ENCODE measurements at places on chromosomes 2 and 18.

- no peak for DNase-seq
Observed at GRCh38 chr2:112433932-112434730, 686 bp upstream of the RGPD8 start.

DNA sequence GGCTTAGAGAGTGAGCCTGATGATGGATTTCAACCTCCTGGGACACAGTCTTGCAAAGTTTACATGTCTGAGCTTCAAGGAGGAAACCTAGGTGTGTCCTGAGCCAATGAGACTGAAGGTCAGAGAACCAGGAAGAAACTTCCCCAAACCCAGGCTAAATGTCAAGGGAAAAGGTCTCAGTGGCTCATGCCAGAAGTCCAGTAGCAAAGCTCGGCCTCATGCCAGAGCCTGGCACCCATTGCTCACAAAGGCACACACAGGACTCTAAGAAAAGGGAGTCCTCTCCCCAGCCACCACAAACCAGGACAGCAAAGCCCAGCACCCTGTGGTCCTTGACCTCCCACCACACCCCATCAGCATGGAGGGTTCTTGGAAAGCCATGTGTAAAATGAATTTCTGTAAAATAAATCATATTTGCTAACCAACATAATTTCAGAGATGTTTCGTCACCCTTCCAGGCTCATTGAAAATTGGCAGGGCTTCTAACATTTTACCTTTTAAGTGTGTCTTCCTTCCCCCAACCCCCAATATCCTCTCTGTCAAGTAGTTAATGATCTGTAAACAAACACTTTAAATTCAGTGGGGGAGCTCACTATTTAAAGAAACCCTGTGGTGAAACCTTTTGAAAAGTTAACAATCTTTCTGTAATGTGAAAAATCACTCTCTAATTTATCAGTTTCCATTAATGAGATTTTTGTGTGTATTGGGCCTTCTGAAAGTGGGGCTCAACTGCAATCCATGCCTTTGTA lies 77.1 kb downstream of the BCL11A start:
- no peak for DNase-seq

GRCh38 chr18:10559553-10560451 lies 34.0 kb downstream of the NAPG start:
- peak; percentile 20 for DNase-seq

DNA sequence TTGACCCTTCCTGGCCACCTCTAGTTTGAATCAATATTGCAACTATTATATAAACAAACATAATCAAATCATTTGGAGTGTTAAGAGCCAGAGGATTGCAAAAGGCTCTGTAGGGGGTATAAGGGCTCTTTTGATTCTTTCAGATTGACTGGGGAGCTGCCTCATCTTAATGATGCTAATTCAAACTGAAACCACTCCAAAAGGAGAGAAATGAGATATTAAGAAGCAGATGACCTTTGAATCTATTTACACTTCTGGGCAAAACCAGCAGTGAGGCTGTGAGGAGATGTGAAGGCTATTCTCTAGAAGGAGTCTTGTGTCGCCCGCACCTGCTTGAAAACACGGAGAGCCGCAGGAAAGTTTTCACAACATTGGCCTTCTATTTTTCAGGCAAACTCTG lies 311.2 kb upstream of the CRIM1 start:
- DNase-seq: no peak

DNA sequence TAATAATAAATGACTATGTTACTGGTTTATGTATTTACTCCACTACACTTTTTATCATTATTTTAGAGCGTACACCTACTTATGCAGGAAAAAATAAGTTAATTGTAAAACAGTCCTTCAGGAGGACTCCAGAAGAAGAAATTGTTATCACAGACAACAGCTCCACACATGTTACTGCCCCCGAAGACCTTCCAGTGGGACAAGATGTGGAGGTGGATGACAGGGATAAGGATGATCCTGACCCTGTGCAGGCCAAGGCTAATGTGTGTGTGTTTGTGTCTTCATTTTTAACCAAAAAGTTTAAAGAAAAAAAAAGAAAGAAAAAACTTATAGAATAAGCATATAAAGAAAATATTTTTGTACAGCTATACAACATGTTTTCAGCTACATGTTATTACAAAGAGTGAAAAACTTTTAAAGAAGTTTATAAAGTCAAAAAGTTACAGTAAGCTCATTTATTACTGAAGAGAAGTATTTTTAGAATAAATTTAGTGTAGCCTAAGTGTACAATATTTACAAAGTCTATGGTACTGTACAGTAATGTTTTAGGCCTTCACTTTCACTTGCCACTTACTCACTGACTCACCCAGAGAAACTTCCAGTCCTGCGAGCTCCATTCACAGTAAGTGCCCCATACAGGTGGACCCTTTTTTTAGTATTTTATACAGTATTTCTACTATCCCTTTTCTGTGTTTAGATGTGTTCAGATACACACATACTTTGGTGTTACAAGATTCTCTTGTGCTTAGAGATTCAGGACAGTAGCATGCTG lies 7.5 kb downstream of the TGFBRAP1 start:
- peak; percentile 45 for DNase-seq

DNA sequence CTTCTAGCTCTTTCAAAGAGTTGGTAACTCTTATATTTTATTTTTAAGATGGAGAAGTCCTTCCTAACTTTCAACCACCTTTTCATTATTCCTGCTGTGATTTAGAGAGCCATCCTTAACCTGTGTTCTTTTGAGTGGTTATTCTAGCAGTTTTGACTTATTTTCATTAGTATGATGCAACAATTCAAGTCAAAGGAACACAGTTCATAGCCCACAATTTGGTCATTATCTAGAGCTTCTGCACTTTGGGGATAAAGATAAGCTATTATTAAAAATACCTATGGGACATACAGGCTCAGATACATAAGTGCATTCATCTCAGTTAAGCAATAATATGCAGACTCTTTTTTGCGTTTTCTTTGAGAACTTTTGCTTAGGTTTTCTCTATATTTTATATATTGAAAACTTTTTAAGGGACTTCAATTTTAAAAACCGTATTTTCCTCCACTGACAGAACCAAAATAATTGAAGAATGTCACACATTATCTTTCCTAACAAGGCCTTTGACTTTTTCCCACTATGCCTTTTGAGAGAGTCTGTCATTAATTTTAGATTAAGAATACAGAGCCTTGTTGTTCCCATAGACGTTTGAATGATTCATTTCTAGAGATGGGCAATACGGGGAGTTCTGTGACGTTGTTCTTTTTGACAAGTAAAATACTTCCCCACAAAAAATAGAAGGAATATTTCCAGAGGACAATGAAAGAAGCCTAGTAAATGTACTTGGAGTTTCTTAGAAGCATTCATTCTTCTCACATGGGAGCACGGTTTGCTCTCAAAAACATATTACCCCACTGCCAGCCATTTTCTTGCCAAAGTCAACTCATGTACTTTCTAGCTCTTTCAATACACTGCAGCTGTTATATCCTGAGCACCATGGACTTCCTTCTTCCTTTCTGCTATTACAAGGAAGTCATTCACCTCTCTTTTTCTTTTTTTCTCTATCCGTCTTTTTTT lies 42.9 kb upstream of the RASGRP3 start:
- no peak for DNase-seq

DNA sequence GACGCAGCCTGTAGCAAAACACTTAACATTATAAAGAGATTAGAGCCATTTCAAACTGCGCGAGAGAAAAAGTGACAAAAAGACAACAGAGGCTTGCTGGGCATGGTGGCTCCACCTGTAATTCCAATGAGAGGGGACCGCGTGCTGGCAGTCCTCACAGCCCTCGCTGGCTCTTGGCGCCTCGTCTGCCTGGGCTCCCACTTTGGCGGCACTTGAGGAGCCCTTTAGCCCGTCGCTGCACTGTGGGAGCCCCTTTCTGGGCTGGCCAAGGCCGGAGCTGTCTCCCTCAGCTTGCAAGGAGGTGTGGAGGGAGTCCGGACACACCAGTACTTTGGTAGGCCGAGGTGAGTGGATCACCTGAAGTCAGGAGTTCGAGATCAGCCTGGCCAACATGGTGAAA lies 9.3 kb upstream of the IFIH1 start:
- no peak for DNase-seq

DNA sequence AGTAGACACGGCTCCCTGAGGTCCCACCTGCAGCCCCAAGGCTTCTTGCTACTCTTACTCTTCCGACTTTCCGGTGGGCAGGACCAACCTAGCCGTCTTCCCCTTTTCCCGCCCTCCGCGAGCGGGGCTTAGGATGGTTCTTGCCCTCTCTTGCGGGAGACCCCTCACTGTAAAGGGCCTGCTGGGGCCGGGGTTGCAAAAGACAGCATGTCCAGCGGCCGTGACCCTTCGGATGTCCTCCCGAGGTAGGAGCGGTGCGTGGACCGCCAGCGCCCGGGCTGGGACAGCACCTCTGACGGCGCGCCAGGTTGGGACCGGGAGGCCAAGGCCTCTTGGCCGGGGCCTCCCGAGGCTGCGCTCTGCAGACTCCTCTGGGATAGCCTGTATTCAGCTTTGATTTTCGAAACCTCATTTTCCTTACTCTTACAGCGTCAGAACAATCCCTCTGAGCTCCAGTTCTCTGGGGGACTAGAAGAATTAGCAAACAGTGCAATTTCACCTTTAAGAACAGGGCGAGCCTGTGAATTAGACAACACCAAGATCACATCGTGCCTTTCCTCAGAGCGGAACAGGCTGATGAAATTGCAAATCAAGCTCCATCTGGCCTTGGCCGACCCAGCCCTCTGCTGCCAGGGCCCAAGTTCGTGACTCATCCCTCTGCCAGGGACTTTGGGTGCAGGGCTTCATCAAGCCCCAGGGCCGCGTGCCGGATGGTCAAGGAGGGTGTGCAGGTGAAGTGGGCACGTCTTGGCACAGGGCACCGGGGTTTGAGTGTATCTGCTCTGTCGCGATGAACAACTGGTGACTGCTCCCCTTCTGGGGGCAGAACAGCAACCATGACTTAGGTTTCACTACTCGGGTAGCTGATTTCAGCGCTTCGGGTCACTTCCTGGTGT lies 777 bp downstream of the MOCOS start:
- DNase-seq: no peak

DNA sequence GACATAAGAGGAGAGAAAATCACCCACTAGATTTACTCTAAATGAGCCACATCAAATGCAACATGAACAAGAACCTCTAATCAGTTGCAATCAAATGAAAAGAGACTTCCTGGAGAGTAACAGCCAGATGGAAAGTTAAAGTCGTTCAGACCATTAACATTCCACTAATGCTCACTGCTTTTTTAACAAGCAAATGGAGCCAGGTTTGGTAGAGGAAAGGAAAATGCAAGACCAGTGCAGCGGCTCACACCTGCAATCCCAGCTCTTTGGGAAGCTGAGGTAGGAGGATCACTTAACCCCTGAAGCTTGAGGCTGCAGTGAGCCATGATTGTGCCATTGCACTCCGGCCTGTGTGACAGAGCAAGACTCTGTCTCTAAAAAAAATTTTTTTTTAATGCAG lies 48.5 kb downstream of the CACNB4 start:
- DNase-seq: no peak

- no peak for DNase-seq
Observed at GRCh38 chr2:239585422-239585821, 184.6 kb upstream of the HDAC4 start.

- no peak for DNase-seq
Observed at GRCh38 chr2:240581811-240582210, 4.7 kb upstream of the CAPN10 start.

DNA sequence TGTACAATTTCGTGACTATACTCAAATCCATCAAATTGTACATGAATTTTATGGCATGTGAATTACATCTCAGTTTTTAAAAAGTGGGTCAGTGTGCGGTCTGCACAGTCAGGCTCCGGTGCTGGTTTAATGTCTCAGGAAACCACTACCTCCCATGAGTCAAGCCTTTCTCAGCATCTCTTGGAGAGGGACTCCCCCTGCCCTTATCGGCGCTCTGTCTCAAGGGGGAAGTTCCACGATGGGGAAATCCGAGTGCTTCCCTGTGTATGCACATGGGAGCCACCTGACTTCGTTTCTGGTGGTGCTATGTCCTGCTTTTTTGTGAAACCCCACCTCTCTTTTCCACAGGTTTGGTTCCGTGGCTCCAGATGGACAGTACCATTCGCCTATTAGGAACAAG lies 72.5 kb downstream of the ACOXL start:
- no peak for DNase-seq

DNA sequence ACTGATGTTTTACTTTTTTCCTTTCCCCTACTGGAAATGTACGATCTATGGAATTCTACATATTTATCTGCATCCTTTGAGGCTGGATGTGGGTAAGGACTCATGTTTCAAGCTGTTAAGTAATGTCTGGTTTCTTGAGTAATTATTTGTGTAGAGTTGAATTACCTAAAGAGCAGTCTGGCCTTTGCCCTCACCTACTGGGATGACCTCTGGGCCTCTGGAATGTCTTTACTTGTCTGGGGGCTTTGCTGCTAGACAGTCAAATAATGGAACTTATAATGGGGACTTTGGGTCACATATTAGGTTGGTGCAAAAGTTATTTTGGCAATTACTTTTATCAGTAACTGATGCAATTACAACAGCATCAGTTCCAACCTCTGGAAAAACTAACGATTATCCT lies 244.7 kb downstream of the CCDC178 start:
- DNase-seq: peak; percentile 10

DNA sequence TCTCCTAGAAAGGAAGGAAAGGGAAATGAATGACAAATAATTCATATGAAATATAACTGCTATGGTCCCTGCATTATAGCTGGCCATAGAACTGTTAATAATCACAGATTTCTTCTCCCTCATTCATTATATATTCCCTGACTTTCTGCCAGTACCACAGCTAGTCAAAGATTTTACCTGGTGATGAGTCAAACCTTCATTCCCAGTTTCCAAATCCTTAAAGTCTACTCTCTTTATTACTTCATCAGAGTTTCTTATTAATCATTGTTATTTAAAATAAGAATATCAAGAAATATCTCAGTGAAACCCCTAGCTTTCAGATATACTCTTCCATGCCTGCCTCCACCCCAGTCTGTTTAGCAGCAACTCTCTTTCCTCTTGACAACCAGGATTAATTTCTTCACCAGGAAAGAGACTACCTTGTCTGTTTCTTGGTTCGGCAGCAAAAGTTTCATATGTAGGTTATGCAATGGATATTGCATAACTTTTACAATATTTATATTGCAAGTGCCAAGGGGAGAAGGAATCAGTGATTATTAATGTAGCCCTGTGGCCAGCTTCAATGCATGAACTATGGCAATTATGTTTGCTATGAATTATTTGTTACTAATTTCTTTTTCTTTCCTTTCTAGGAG lies 533.8 kb downstream of the FBXO15 start:
- peak; percentile 56 for DNase-seq

DNA sequence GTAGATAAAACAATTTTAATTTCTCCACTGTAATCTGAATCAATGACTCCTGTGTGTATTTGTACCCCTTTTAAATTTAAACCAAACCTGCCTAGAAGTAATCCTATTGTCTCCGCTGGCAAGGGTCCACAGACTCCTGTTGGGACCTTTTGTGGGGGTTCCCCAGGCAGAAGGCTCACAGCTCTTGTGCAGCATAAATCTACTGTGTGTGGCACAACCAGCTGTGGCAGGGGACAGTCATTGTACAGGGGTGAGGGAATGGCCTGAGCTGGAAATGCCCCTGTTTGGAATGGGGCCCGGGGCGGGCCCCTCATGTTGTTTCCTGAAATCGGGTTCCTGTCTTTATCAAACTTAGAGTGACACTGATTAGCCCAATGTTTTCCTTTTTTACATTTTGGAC lies 318.2 kb upstream of the FAM98A start:
- DNase-seq: no peak

- peak; percentile 50 for DNase-seq
Observed at GRCh38 chr2:229296016-229296415, 24.9 kb upstream of the PID1 start.
